Activated CD4-positive, alpha-beta memory T cell treated with anti-CD3 and anti-CD28 coated beads for 36 hours (primary cell): ENCODE measurements at places on chromosomes 5 and 9. TPM values are rescaled to one million over a fixed set of nuclear protein-coding genes. Genes with fewer than 3 reads are reported as not detected.

- no peak for DNase-seq
Measured at GRCh38 chr5:20113031-20113715, 125.2 kb upstream of the CDH18 start.

- DNase-seq: no peak
Measured at GRCh38 chr5:95440825-95441224, 49.7 kb downstream of the FAM81B start.

GRCh38 chr5:58746321-58746720 lies 163.4 kb downstream of the RAB3C start:
- DNase-seq: no peak

STK32A gene
- not detected for total RNA-seq

DNA sequence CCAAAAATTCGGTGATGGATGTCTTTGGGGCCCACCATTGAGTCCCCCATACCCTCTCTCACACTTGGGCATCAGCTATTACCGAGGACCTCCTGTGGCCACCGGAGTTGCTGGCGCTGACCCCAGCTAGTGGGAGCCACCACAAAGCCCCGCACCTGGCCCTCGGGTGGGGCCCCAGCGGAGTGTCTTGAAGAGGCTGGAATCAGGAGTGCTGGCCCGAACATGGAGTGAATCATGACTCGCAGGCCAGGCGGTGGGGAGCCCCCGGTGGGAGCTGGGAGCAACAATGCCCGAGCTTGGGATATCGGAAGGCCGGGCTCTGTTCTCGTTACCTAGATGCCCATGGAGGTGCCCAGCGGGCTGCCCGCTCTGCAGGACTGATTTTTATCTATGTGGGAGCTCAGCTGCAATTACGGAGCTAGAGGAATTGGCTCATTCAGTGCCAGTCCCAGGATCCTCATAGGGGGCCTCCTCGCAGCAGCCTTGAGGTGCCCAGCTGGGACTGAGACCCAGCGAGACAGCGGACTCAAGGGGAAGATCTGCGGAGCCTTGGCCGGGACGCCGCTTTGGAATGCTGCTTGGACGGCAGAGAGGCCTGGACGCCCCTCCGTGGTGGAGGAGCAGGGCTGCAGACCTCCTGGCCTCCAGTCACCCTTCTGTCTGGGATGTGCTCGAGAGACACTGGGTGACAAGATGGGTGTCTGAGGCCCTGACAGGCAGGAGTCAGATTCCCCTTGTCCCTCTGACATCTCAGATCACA lies 70.8 kb downstream of the PSMB7 start:
- no peak for DNase-seq

GRCh38 chr9:16501726-16502125 lies 368.7 kb downstream of the BNC2 start:
- no peak for DNase-seq

DNA sequence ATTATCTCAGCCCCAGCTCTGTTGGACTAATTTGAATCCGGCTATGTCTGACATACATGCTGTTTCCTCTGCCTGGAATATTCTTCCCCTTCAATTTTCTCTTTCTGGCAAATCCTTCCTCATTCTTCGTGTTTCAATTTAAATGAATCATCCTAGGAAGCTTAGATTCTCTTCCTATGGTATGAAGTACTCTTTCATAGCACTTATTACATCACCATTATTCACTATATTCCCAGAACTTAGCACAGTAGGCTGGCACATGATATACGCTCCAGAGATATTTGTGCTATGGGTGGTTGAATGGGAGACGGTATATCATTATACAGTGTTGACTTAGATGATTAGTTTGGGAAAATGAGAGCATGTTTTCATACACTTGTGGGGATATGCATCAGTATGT lies 91.0 kb upstream of the JAK2 start:
- no peak for DNase-seq

ADGRD2 gene
- not detected for total RNA-seq
